DMS79 (cell line): ENCODE measurements at places on chromosomes 11 and 22.
A peak's percentile ranks its signal among the peaks of the same experiment; 100 is the strongest.

DNA sequence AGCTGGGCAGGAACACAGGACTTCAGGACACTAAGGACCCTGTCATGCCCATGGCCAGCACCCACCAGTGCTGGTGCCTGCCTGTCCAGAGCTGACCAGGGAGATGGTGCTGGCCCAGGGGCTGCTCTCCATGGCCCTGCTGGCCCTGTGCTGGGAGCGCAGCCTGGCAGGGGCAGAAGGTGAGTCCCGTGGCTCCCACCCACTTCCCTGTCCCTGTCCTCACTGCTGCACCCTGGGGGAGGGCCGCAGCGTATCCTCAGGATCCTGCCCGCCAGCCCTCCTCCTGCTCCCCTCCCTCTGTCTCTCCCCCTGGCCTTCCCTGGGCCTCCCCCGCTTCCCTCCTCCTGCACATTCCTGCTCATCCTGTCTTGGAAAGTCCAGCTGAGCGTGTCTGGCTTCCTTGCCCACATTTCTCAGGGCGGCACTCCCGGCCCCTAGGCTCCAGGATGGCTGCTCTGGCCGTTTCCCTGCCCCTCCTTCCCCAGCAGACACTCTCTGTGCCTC lies 8.7 kb downstream of the CSF2RB start:
- DNase-seq: no peak

DNA sequence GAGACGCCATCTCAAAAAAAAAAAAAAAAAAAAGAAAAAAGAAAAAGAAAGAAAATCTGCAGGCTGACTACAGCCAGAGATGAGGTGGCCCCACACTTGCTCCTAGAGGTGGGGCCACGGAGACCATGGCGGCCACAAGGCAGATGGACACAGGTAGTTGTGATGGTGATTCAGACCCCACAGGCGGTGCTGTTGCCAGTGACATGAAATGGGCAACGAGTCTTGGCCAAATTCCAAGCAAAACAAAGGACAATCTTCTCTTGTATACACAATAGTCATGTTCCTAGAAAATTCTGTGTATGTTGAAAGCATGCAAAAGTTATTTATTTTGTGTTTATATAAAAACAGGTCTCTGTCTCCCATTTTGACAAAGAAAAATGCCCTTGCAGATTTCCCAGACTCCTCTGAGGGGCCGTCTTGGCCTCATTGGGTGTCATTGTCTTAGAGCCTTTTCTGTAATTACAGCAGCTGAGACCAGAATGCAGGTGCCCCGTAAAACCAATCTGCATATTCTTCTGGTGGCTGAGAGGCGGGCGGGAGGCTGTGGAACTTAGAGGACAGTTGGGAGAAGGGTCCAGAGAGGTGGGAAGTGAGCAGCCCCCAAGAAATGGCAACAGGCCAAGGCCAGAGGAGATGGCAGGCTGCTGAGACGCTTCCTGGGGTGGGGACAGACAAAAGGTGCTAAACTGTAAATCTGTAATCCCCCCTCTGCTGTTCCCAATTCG lies 22.5 kb upstream of the DAGLA start:
- DNase-seq: no peak

DNA sequence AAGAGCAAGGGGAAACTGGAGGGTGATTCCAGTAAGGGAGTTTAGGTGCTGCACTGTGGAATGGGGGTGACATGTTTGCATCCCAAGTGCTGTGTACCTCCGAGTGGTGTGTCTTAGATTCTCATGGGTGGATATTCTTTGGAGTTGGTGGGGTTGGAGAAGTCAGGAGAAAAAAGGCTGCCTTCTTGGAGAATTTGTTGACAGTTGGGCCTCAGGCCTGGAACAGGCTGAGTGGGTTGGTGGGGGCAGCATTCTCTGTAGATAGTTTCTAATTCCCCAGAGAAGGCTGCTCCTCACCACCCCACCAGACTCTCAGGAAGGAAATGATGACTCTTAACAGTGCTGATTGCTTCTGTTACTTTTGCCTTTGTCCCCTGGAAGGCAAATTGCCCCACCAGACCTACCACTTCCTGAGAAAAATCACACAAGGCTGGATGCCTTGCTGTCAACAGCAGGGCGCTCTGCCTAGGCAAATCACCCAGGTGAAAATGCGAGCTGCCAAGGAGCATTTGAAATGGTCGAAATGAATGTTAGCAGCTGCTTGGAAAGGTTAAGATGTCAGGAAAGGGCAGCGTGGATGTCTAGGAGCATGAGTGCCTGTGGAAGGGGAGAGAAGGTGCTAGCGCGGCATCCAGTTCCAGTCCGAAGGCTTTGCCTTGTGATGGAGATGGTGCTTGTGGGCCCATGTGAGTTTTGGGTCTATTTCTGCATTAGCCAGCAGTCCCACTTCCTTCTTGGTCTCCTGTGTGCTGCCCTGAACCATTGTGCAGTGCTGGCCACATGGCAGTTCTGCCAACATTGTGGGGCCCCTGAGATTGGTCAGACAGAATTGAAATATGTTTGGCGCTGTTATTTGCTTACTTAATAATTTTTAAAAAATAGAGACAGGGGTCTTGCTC lies 29.7 kb upstream of the SORL1-AS1 start:
- DNase-seq: no peak

GRCh38 chr22:39453765-39454378 lies 2.9 kb upstream of the MGAT3 start:
- DNase-seq: no peak

DNA sequence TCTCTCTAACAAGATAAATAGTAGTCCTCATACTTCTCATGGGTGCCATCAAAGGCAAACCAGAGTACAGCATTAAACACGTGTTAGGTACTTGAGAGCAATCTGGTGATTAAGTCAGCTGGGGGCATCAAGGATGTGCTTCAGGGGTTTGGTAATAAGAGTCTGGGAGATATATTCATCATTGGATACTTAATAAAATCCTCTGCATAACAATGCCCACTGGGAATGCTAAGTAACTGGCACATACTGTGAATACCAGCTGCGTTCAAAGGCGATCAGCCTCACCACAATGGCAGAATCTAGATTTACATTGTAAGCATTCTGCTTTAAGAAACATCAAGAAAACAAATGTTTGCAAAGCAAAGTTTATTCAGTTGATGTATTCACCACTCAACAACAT lies 268.6 kb upstream of the PITPNB start:
- DNase-seq: no peak

DNA sequence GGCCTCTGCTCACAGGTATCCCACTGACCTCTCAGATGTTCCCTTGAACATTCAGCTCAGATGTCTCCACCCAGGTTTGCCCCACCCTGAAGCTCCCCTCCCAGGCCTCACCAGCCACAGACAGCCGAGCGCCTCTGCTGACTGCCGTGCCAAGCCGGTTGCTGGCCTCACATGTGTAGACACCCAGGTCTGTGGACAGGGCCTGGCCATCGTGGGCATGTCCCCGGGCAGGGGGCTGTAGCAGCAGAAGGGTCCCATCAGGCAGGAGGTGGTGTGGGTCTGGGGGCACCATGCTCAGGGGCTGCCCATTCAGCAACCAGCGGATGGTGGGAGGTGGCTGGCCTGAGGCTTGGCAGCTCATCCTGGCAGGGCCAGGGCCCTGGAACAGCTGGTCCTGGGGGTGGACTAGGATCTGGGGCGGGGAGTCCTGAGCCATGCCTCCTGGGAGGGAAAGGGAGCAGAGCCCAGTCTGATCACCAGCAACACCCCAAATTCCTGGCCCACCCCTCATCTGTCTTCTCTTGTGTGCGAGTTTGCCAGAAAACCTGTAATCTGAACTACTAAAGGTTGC lies 759 bp downstream of the ROBO4 start:
- DNase-seq: no peak

GRCh38 chr11:94602430-94603372 lies 35.5 kb downstream of the PIWIL4 start:
- DNase-seq: no peak

DNA sequence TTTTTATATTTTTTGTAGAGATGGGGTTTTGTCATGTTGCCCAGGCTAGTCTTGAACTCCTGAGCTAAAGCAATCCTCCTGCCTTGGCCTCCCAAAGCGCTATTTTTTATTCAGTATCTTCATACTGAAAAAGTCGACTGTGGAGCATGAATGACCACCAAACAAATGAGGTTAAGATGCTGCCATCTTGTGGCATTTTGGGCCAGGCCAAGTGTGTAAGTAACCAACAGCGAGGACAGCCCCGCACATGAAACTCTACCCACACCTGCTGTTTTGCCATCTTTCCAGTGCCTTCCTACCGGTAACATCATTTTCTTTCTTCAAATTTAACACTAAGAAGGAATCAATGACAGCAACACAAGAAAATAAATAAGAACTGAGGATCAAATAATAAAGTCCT lies 32.2 kb upstream of the AQP11 start:
- no peak for DNase-seq

DNA sequence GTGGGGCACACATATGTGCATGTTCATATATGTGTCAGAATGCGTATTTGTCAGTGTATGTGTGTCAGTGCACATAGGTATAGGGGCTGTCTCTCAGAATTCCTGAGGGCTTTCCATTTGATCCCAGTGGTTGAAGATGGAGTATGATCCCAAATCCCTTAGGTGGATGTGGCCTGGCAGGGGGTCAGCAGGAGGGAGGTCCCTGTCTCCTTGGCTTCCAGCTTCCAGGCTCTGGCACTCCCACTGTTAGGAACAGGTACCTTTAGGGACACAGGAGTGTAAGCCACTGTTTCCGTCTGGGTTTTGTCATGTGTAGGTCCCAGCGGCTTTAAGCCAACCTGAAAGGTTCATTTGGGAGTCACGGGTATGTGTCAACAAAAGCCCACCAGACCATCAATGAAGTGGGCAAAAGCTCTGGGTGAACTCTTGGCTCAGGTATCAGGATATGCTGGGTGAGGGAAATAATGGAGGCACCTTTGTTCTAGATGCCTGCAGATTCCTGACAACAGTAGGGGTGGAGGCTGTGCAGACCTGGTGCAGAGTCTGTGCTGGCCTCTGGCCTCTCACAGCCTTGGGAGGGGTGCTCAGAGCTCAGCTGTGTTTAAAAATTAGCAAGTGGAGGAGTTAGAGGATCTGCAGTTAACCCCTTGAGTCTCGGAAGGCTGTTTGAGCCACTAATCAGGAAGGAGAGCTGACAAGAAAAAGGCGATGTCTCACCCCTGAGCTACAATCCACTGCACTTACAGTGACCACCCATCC lies 9.0 kb downstream of the KCNQ1OT1 start:
- no peak for DNase-seq

- DNase-seq: no peak
Observed at GRCh38 chr22:24706054-24706453, 68.5 kb downstream of the PIWIL3 start.

DNA sequence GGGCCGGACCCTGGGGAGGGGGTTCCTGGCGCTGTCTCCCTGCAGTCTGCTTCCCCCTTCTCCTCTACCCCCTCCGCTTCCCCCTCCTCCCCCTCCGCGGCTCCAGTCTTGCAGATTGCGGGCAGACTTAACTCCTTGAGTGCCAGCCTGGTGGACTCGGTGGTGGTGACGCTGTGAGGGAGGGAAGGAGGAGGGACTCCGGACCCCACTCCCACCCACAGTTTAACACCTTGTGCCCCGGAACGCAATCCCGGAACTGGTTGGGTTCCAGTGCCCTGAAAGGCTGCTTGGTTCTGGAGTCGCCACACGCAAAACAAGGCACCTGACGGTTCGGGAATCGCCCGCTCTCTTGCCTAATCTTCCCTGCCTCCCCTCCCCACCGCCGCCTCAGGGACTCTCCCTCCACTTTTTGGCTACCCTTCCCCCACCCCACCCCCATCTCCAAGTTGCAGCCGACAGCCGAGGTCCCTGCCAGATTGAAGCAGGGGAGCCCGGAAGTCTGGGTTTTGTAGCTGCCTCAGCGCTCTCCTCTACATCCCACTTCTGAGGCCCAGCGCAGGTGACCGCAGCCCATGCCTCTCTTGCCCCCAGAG lies 3.9 kb upstream of the BCL9L start:
- DNase-seq: peak; percentile 91

DNA sequence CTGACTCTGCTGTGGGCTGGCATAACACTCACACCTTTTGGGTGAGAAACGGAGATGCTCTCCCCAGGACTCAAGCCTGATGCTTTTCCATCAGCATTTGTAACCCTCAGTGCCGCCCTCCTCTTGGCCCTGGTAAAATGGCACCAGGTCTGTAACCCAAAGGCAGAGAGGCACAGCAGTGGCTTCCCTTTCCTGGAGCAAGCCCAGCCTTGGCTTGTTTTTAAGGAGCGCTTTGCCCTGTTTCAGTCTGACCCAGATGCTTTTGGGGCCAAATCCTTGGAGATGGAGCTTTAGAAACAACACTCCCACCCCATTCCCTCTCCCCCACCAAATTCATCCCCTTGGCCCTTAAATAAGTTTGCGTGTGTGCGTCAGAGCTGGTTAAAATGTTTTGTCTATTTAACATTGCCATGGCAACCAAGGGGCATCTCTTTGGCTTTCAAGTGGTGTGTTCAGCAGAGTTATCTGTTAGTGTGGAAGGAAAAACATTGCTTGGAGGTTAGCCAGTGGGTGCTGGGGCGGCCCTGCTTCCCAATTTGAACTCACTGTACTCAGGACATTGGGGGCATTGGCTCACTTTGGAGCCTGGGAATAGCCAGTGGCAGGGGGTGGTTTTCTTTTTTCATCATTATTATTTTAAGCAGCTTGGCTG lies 134.1 kb downstream of the NAV2 start:
- DNase-seq: no peak

DNA sequence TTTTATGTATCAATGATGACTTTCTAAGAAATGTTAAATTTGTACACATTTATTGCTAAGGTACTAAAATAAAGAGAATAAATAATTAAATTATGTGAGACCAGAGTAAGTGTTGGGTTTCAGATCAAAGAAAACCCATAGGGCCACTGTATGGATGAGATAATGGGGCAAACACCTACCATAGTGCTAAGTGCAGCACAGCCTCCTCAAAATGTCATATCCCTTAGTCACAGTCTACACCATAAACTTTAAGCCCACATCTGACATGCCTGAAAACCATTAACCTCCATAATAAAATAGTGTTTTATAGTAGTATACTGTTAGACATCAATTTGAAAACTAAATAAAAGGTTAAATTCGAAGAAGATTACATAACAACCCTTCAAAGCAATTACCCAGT lies 37.5 kb downstream of the SESN3 start:
- no peak for DNase-seq

GRCh38 chr11:123392844-123393243 lies 37.2 kb upstream of the GRAMD1B start:
- no peak for DNase-seq

GRCh38 chr11:27651711-27652110 lies 48.5 kb downstream of the BDNF start:
- DNase-seq: no peak

GRCh38 chr11:69674267-69674885 lies 777 bp downstream of the LTO1 start:
- no peak for DNase-seq

DNA sequence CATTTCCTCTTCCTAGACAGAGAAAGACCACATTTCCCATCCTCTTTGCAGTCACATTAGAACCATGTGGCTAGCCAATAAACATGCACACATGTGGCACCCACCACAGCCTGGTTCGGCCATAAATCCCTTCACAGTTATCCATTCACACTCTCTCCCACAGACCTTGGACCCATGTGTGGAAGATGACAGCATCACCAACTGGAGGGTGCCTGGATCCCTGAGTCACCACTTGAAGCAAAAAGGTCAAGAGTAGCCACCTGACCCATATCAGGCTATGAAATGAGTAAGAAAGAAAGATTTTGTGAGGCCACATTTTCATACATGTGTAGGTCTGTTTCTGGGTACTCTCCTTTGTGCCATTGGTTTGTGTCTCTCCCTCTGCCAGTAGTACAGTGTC lies 9.0 kb upstream of the TMEM121B start:
- DNase-seq: no peak

GRCh38 chr22:26360169-26360885 lies 68.7 kb upstream of the ASPHD2 start:
- DNase-seq: no peak
